Vagina (tissue), 2 donors: ENCODE measurements at places on chromosomes 2 and 18. TPM values are rescaled to one million over a fixed set of nuclear protein-coding genes. Genes with fewer than 3 reads are reported as not detected.

The ZNF804A gene
- 1.2 TPM for total RNA-seq

The TRABD2A gene
- total RNA-seq, result 5.4 TPM

The SCYGR4 gene
- not detected for total RNA-seq

The PKDCC gene
- 146 TPM for total RNA-seq

The NR4A2 gene
- total RNA-seq, result 17.2 TPM
